ENCODE measurements at places on chromosomes 5 and 9.

DNA sequence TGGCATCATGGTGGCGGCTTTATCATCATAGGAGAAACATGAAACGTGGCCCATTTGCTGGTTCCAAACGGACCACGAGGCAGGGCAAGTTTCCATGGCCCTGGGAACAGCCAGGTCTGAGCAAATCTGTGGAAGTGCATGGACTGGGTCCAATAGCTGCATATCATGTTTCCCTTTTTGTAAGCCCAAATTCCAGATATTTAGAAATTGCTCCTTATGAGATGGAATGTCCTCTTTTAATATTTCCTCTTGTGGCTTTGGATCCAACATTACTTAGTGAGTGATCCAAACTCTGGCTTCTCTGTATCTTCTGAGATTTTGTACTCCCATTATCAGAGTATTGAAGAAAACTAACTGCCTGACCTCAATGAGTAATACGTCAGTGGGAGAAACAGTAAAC, 79.8 kb upstream of the FBXL7 start:
- DNase-seq = no peak

DNA sequence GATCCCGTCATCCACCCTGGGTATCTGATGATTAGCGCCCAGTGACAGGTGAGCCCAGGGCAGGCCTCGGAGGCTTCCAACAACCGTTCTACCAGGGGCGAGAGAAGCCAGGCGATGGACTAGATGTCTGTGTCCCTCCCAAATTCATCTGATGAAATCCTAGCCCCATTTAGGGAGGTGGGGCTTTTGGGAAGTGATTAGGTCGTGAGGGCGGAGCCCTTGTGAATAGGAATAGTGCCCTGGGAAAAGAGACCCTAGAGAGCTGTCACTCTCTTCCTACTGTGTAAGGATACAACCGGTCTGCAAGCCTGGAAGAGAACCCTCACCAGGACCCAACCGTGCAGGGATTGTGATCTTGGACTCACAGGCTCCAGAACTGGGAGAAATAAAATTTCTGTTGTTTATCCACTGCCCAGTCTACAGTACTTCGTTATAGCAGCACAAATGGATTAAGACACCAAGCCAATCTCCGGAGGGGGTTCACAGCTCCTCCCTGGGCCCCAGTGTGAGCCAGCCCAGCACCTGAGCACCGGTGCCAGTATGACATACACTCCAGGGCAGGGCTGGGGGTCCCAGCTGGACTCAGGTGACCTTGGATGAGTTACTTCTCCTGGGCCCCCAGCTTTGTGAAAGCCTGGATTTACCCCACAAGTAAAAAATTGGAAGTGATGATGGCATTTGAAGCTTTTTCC, 162.2 kb downstream of the DAB2IP start:
- no peak for DNase-seq

DNA sequence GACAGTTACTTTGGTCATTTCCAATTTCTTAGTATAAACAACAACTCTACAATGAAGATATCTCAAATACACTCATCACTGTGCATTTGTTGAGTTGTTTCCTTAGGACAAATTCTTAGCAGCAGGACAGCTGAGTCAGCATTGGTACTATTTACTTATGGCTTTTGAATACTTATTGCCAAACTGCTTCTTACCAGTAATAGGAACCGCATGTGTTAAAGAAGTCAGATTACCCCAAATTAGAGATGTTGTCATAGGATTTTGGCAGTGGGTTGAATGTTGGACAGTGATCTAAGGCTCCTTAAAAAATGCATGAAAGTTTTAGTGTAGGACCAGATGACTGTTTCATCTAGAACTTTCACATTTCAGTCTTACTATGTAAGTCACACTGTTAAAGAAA, 280.1 kb upstream of the DMRT1 start:
- DNase-seq = no peak

- DNase-seq = no peak
These were observed 18.5 kb downstream of the CD180 start for GRCh38 chr5:67178085-67178484.

- no peak for DNase-seq
These were observed 165.8 kb upstream of the MAP3K1 start for GRCh38 chr5:56649569-56649968.

GRCh38 chr9:107895501-107896001, 406.0 kb upstream of the KLF4 start:
- no peak for DNase-seq

DNA sequence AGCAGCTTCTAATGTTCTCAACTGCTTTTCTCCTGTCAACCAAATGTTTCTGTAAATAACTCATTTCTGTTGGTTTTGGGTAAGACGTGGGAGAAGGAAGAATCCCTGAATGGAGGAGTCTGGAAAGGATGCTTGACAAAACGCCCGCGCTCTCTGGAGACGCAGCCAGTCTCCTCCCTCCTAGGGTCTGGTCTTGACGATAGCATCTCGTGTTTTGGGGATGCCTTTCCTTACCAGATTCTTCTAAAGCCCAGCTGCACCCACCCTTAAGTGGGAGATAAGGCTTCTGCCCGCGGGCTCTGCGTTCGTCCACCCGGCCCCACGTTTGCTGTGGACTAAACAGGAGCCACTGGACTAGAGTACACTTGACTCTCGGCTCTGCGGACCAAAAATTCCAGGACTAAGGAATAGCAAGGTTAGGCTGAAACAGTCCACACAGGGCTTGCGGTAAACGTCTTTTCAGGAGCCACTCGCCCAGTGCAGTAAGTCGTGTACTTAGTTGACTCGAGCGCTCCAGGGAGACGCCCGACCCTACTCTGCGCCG, 491 bp upstream of the CTSL start:
- DNase-seq = peak; percentile 69

DNA sequence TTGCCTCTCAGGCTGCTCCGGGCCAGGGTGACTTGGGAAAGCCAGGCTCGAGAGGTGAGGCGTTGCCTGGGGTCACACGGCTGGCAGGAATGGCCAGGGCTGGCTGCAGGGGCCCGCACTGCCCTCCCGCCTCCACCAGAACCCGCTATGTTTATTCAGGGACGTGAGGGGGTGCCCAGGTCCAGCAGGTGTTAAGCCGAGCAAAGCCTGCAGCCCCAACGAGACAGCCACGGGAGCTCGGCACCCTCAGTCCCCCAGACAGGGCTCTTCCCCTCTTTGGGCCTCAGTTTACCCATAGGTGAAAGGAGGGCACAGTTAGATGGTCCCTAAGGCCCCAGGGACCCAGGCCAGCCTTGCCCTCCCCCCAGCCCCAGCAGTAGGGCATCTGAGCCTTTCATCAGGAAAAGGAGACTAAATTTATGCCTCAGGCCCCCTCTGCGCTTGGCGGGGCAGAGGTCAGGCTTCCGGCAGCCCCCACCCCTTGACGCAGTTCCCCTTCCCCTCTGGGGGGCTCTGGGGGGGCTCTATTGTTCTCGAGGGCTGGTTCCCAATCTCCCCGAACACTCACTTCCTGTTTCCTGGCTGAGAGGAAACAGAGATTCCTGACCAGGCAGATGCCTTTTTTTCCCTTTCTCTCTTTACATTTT, 7.1 kb upstream of the EGFL7 start:
- DNase-seq = no peak

- DNase-seq = no peak
These were observed 44.9 kb upstream of the HCN1 start for GRCh38 chr5:45741110-45741509.

- DNase-seq = no peak
These were observed 80.3 kb downstream of the IQGAP2 start for GRCh38 chr5:76483433-76483832.

DNA sequence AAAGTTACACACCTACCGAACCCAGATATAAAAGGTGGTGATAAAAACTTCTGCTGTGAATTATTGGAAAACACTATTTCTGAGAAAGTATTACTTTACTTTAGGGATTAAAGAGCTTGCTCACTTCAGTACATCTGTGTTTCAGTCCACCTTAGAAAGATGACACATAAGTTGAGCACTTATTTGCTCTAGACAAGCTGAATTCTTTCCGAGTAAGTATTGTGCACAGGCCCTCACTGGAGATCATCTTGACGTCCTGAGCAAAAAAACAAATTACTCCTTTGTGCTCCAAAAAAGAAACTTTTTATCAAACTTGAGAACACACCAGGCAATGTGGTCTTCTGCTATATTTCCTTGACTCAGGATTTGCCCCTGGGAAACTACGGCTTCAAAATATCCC, 231.0 kb upstream of the GRAMD2B start:
- DNase-seq = no peak

- DNase-seq = no peak
These were observed 153.7 kb downstream of the TLE1 start for GRCh38 chr9:81535542-81536241.

DNA sequence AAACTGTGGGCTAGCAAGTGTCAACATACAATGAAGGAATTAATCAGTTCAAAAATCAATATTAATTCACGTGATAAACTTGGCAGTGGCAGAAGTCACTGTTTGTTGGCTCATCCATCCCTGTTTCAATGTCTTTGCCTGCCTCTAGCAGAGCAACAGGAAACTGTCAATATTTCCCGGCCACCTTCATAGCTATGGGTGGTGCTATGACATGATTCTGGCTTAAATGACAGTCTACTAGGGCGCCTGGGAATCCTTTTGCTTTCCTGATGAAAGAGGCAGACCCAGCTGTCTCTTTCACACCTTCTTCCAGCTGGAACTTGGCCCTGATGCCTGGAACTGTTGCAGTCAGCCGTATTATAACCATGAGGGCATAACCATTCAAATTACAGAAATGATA, 72.1 kb upstream of the DNAH5 start:
- DNase-seq = no peak

GRCh38 chr5:160175438-160176218, 53.7 kb upstream of the FABP6 start:
- peak; percentile 91 for DNase-seq

DNA sequence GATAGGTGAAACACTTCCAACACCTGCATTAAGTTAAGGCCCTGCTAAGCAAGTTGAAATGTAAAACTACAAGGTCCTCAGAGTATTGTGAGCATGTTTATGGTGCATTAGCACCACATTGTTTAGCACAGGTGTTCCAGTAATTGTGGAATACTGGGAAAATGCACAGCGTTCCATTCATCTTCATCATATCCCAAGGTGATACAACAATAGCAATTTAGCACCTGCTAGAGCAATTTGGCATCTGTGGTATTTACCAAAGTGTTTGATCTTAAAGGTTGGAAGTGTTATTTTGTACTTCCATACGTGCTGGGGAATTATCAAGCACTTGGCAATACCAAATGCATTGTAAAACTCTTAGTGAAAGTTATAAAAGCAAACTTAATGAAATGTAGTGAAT, 266.8 kb downstream of the CYLC2 start:
- DNase-seq = no peak

GRCh38 chr5:42645138-42645537, 111.5 kb upstream of the CCDC152 start:
- DNase-seq = no peak

GRCh38 chr5:118551716-118552115, 436.6 kb downstream of the DTWD2 start:
- no peak for DNase-seq
